Activated T-cell treated with anti-CD3 and anti-CD28 coated beads for 4 hours (primary cell): ENCODE measurements at places on chromosomes 7 and 10.

- no peak for DNase-seq
Observed at GRCh38 chr7:129780974-129781927, 169.7 kb downstream of the NRF1 start.

GRCh38 chr7:66258409-66258808 lies 53.3 kb downstream of the TPST1 start:
- no peak for DNase-seq

- DNase-seq, result no peak
Observed at GRCh38 chr10:102393411-102394078, 2.0 kb upstream of the NFKB2 start.

DNA sequence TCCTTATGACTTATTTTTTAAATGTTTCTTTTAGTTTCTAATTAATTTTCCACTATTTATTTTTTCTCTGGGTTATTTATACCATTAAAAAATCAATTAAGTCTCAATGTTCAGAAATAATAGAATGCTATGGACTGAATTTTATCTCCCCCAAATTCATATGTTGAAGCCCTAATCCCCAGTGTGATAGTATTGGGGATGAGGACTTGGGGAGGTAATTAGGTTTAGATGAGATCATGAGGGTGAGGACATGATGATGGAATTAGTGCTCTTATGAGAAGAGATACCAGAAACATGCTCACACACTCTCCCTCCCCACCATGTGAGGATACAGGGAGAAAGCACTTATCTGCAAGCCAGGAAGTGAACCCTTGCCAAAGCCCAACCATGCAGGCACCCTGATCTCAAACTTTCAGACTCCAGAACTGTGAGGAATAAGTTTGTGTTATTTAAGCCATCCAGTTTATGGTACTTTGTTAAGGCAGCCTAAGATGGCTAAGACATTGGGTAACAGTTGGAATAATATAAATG lies 202.6 kb downstream of the MDFIC start:
- no peak for DNase-seq

DNA sequence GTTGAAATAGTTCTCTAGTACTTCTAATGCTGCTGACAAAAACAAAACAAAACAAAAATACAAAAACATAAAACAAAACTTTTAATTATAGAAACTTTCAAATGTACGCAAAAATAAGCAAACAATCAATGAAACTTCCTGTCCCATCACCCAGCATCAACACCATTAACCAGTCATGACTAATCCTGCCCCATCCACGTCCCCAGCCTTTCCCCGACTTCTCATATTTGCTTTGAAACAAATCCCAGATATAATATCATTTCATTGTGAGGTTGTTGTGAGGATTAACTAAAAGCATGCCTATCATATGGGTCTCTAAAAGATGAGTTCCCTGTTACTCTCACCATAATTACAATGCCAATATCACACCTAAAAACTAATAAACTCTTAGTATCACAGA lies 55.7 kb downstream of the CSTF2T start:
- no peak for DNase-seq

DNA sequence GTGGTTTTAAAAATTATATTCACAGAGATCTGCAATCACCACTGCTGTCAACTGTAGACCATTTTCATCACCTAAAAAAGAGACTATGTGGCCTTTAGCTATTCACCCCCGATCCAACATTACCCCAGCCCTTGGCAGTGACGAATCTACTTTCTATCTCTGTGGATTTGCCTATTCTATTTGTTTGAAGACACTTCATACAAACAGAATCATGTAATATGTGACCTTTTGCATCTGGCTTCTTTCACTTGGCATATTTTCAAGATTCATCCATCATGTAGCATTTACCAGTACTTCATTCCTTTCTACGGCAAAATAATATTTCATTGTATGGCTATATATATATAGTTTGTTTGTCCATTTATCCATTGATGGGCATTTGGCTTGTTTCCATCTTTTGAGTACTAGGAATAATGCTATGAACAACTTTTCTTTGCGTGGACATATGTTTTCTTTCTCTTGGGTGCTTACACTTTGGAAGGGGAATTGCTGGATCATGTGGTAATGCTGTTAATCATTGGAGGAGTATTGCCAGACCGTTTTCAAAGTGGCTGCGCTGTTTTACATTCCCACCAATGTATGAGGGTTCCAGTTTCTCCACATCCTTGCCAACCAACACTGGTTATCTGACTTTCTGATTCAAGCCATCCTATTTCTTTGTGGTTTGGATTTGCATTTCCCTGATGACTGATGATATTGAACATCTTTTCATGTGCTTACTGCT lies 22.3 kb downstream of the ADAMTS14 start:
- DNase-seq, result no peak

GRCh38 chr10:72087969-72088888 lies at the start of gene SPOCK2:
Gene SPOCK2, minus strand, starts transcription at chr10:72088551. Its CDS starts 223 bp downstream, at chr10:72088328.
- DNase-seq, result peak; percentile 39

GRCh38 chr10:580778-581177 lies 108.7 kb downstream of the DIP2C start:
- no peak for DNase-seq
